ENCODE measurements at places on chromosomes 7 and 10. TPM values are rescaled to one million over a fixed set of nuclear protein-coding genes. Genes with fewer than 3 reads are reported as not detected.

The NCF1 gene
- total RNA-seq: 23.0 TPM

The PLPP4 gene
- total RNA-seq: not detected

The PODXL gene
- 0.21 TPM for total RNA-seq

The NUTM2D gene
- 2.3 TPM for total RNA-seq

The RASA4B gene
- total RNA-seq: 9.3 TPM

The LFNG gene
- total RNA-seq: 101 TPM

The TEX36 gene
- total RNA-seq: not detected
